NAMALWA (cell line): ENCODE measurements at places on chromosomes 7 and 10.

GRCh38 chr7:107359520-107360316 lies 110.1 kb upstream of the GPR22 start:
- DNase-seq = no peak

DNA sequence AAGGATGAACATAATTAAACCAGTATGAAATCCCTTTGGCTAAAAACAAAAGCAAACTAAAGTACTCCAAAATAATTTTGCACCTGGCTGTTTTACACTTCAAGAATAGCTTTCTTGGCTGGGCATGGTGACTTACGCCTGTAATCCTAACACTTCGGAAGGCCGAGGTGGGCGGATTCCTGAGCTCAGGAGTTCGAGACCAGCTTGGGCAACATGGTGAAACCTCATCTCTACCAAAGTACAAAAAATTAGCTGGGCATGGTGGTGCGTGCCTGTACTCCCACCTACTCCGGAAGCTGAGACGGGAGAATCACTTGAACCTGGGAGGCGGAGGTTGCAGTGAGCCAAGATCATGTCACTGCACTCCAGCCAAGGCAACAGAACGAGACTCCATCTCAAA lies 92.2 kb upstream of the AMPH start:
- DNase-seq = no peak

- no peak for DNase-seq
Observed at GRCh38 chr7:30572212-30572841, 22.4 kb upstream of the GARS1 start.

- DNase-seq = no peak
Observed at GRCh38 chr10:127906548-127907377, at the start of gene PTPRE. Gene PTPRE (plus strand): TSS chr10:127907103. CDS start chr10:128040882, 133,779 bp downstream.

GRCh38 chr10:7374795-7375194 lies 36.0 kb downstream of the SFMBT2 start:
- no peak for DNase-seq

DNA sequence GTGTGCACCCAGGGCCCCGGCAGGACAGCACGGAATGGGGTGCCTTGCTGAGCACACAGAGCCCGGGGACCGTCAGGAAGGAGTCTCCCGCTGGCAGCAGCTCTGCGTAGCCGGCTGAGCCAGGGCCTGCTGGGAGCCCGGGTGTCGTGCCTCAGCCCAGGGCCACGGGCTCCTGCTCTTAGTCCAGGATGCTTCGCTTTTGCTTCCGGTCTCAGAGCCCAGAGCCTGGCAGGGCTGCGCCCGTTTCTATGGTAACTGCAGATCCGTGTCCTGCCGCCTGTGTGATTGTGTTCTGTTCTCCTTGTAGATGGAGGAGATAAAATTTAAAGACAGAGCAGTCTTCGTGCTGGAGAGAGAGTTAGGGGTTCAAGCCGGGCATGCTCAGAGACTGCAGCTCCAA lies 53.7 kb upstream of the DPYSL4 start:
- DNase-seq = no peak

DNA sequence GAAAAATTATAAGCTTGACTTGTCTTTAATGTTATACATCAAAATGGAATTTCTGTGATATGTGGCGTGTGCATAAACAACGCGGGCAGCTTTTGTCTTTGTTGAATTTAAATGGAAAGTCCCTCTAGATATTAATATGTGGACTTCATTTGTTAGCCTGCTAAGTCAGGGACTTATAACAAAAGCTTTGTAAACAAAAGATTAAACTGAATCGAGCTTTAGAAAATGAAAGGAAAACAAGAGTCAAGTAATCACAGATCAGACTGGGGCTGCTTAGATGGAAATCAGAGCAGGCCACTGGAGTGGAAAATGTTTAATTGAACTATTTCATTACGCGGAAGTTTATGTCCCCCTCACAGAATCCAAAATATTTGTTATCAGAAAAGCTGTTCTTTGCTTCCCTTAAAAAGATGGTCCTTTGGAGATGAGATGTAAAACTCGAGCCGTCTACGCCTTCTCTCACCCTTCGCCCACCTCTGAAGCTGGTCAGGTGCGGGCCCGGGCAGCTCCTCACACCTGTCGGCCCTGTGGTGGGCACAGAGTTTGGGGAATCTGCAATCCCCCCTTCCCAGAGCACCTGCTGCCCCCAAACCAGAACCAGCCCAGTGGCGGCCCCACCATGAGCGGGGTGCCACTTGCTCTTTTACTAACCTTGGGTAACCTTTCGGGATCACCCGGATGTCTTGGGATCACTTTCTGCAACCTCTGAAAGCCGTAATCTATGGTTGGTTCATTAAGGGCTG lies 116.2 kb downstream of the EBF3 start:
- no peak for DNase-seq

GRCh38 chr7:98771519-98771918 lies 98.3 kb downstream of the TMEM130 start:
- DNase-seq = peak; percentile 26

DNA sequence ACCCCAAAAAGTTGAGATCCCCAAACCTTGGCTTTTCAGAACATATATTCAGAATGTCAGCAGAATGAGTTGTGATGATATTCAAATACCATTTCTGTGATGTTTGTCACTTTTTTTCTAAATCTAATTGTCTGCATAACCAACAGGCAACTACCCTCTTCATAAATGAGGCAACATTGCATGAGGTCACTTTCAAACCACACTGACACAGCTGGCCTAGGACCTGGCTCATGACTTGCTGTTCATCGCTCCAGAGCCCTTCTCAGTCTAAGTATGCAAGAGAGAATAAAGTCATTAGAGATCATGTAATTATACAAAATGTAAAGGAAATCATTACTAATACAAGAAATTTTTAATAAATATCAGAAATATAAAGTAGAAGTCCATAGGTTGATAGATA lies 681.9 kb downstream of the GRM8 start:
- DNase-seq = no peak

DNA sequence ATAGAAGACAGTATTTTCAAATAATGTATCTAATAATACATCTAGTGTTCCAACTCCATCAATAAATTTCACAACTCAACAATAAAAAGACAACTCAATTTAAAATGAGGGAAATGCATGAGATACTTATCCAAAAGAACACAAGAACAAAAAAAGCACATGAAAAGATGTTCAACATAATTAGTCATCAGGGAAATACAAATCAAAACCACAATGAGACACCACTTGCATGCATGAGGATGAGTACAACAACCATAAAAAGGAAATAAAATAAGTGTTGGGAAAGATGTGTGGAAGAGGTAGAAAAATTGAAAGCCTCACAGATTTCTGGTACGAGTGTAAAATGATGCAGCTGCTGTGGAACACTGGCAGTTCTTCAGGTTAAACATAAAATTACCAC lies 111.6 kb upstream of the PTPRZ1 start:
- no peak for DNase-seq

- peak; percentile 63 for DNase-seq
Observed at GRCh38 chr7:134245253-134245652, 71.5 kb downstream of the SLC35B4 start.

DNA sequence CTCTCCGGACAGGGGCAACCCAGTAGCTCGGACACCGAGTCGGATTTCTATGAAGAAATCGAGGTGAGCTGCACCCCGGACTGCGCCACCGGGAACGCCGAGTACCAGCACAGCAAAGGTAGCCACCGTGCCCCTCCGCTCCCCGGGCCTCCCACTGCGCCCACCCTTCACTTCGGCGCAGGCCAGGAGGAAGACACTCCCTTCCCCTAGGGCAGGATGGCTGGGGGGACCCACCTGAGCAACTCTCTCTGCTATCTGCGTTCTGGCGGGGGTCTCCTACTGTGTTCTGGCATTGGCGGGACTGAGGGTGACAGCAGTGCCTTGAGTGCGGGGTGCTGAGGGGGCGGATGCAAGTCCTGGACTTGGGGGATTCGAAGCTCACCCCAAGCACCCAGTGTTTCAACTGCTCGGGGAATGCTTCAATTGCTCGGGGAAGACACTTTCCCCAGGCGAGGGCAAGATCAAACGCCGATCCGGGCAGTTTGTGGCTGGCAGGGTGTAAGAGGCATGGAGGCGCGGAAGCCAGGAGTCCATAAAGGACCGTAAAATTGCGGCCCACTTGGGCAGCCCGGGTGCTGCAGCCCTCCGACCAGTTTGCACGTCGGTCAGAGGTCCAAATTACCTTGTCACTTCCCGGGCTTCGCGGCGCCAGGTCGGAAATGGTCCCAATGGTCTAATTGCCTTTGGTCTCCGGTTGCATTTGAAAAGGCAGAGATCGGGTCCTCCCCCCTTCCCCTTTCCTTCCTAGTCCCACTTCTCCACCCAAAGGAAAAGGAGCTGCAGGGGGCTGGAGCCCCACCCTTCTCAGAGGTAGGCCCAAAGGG lies 950 bp downstream of the EVX1 start:
- no peak for DNase-seq
